ENCODE measurements at places on chromosomes 13 and 19.

GRCh38 chr19:6076675-6077463 is 33.4 kb downstream of the RFX2 start:
- no peak for DNase-seq

DNA sequence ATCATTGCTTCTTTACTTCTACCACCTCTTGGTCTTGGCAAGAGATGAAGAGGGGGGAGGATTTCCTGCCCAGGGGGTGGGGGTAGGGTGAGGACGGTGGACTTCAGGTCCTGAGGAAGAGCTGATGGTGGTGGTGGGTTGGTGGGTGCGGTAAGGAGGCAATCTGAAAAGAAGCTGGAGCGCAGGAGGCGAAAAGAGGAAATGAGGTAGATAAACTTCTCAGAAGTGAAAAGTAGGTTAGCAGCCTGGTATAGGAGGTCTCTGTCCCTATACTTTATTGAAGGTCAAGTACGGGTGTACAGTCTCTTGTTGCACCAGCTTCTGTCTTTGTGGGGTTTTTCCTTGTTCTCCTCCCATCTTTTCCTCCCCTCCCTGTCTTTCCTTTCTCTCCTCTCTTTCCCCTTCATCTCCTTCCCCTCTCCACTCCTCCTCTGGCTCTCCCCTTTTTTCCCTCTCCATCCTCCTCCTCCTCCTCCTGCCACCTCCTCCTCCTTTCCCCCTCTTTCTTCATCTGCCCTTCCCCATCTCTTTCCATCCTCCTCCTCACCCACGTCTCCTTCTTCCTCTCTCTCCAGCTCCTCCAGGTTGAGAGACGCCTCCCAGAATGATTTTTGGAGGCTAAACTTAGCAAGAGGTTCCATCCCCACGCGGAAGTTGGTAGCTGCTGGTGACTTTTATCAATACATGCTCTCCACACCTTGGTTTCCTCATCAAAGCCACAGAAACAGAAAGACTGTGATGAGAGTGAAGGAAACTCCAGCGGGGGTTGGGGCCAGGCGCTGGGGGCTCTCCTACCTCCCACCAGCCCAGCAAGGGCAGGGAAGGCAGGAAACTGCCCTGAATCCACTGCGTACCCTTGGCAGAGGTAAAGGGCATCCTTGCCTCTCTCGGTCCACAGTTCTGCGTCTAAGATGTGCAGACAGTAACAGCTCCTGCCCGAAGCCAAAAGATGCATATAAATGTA is 15.3 kb downstream of the TNFSF14 start:
- peak; percentile 53 for DNase-seq

GRCh38 chr19:49333811-49334288 is 1.4 kb upstream of the CD37 start:
- peak; percentile 57 for DNase-seq

- DNase-seq = no peak
Measured at GRCh38 chr13:45392811-45393210, 25.4 kb downstream of the SLC25A30 start.

- DNase-seq = no peak
Measured at GRCh38 chr19:43984687-43985000, 656 bp downstream of the ZNF155 start.

GRCh38 chr13:76148926-76149325 is 512.8 kb downstream of the LMO7 start:
- DNase-seq = no peak

DNA sequence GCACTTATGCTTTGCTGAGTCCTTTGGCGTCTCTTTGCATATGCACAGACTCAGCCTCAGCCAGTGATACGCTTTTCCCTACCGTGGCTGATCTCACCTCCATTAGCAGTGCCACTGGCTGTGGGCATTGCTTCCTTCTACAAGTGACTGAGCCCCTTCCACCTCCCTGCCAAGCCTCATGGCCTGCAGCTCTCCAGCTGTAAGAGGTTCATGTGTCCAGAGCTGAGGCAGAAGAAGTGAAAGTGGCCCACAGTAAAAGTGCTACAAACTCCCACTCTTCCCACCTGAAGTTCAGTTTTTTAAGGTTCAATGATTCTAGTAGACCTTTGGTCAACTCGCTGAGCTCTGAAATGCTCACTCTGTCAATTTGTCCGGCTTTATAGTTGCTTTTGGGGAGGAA is 44.7 kb downstream of the SMARCA4 start:
- DNase-seq = no peak

- DNase-seq = no peak
Measured at GRCh38 chr19:2357279-2358206, 2.5 kb upstream of the TMPRSS9 start.

- DNase-seq = no peak
Measured at GRCh38 chr13:24074678-24075077, 85.8 kb upstream of the SPATA13 start.

Data from natural killer cell (primary cell).